ENCODE measurements at places on chromosomes 16 and 17.

- peak; percentile 51 for DNase-seq
Measured at GRCh38 chr16:85821390-85822135, 22.1 kb downstream of the COX4I1 start.

DNA sequence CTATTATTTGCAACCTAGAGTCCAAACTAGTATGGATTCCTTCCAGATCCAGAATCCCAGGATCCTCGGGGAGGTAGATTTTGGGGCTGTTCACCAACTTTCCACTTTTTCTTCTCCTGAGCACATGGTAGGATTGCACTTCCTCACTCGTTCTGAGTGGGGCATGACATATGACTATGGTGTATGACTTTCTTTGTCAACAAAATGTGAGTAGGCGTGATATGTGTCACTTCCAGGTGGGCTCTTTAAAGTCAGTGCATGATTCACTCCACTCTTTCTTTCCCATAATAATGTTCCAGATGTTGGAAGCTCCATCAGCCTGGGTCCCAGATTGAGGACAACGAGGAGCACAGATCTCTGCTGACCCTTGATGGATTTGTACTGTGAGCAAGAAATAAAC is 21.5 kb downstream of the IRX5 start:
- DNase-seq, result no peak

GRCh38 chr17:80337195-80337895 is 76.7 kb downstream of the RNF213 start:
- DNase-seq, result no peak

DNA sequence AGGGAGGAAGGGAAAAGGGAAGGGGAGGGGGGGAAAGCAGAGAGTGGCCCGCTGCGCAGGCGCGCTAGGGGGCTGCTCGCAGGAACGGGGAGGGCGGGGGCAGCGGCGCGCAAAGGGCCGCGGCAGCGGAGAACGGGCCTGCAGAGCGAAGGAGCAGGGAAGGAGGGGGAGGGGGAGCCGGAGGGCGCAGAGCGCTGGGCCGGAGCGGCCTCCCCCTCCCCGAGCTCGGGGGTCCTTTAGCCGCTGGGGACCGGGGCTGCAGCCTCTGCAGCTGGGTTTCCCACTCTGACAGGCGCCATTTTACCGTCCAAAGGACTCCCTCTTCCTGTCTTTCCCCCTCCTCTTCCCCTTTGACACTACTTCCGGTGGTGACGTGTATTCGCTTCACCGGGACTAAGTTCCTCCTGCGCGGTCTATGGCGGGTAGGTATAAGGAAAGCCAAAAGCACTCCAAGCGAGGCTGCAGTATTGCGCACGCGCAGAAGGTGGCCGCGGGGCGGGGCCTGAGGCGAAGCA is at the start of gene CTDNEP1:
TSS of gene CTDNEP1 (minus strand) at position 74 of the 515 bp plus-strand sequence. CDS start 438 bp downstream, outside the sequence.
- peak; percentile 95 for DNase-seq

DNA sequence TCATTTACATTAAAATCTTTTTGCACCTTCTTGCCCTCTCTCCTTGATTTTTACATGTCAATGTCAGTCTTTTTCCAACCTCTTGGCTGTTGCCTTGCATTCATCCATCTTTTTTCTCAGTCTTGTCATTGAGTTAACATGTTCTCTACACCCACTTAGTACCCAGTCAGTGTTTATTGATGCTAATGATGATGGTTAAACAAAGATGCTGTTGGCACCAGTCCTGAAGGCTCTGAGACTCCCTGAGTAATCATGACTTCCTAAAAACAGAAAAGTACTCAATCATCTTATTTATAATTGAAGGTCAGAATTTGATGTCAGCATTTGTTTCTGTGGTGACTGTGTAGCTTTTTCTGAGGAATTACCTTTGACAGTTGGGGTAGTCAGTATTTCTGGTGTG is 104.5 kb downstream of the NLK start:
- no peak for DNase-seq

GRCh38 chr16:76118344-76118743 is 158.9 kb upstream of the CNTNAP4 start:
- DNase-seq, result no peak

GRCh38 chr17:31564291-31564690 is 172.8 kb downstream of the RAB11FIP4 start:
- DNase-seq, result no peak

DNA sequence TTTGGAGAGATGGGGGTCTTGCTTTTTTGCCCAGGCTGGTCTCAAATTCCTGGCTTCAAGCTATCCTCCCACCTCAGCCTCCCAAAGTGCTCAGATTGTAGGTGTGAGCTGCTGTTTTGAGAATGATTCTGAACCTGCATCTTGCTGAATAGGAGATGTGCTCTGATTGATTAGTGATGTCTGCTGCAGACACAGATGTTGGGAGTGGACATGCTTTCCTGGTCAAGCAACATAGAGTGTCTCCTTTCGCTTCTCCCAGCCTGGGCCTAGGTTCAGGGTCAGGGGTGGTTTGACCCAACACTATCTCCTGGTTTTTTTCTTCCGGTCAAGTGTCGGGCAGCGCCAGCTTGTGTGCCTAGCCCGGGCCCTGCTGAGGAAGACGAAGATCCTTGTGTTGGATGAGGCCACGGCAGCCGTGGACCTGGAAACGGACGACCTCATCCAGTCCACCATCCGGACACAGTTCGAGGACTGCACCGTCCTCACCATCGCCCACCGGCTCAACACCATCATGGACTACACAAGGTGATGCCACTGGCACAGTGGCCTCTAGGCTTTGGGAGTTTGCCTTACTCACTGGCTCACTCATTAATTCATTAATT is 85.2 kb downstream of the ABCC6 start:
- DNase-seq, result no peak

GRCh38 chr16:65936096-65936495 is 430.4 kb upstream of the CDH5 start:
- DNase-seq, result no peak

- no peak for DNase-seq
Measured at GRCh38 chr17:61783556-61784304, 79.6 kb downstream of the BRIP1 start.

DNA sequence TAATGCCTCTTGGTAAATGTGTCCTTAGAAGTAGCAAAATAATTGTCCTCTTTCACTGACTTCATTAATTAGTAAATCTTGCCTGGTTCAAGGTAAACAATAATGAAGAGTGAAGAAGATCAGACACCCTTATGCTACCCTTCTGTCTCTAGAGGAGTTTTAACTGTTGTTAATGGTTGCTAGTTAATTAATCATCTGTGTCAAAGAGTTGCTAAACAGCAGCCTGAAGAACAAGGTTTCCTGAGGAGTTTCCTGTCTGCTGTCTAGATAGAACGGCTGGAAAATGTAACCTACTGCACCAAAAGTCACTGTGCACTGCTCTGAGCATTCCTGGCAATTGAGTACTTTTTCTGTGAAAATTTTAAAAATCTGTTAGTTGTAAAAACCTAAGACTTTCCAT is 131.3 kb downstream of the NLK start:
- DNase-seq, result no peak

DNA sequence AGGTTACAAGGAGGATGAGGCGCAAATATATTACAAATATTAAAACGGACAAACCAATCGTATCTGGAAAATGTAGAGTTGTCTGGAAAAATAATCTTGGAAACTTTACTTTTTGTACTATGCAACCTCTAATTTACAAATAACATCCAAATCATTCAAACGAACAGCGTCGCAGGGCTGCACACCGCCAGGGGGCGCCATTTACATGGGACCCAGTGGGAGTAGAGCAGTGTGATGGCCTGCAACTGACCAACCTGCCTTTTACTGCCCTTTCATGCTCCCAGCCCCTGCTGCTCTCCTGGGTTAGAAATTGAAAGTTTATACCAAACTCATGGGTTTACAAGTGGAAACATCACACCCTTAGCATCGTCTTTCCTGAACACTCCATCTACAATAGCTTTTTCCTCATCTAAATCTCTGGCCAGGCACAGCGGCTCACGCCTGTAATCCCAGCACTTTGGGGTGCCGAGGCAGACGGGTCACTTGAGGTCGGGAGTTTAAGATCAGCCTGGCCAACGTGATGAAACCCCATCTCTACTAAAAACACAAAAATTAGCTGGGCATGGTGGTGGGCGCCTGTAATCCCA is 10.0 kb downstream of the PITPNC1 start:
- no peak for DNase-seq

DNA sequence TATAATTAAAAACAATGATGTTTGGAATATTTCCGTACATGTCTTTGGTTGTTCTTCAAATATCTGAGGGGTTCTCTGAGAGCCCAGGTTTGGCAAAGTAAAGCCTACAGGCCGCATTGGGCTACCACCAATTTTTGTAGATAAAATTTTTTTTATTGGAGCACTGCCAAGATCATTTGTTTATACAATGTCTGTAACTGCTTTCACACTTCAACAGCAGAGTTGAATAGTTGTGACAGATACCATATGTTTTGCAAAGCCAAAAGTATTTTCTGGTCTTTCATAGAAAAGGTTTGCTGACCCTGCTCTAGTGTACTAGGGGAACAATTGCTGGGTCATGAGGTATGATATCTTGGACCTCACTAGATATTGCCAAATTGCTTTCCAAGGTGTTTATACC is 10.5 kb downstream of the PPM1D start:
- no peak for DNase-seq

- DNase-seq, result no peak
Measured at GRCh38 chr16:49809062-49809461, 46.9 kb downstream of the ZNF423 start.

DNA sequence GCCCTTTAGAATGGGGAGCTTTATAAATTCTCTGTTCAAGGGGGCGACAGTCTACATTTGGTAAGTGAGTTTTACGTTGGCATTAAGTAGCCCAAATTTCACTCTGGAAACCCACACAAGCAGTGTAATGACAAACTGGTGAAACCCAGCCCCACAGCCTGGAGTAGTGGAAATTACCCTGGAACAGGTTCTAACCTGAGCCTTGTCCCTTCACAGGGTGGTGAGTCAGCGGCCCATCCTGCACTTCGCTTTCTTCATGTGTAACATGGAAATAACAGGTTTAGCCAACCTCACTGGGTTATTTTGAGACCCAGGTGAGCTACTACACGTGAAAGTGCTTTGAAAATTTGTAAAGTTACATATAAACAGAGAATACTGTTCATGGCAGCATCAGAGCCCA is 3.5 kb upstream of the TLCD3A start:
- no peak for DNase-seq

GRCh38 chr17:1648173-1648962 is 1.3 kb downstream of the RILP start:
- no peak for DNase-seq

DNA sequence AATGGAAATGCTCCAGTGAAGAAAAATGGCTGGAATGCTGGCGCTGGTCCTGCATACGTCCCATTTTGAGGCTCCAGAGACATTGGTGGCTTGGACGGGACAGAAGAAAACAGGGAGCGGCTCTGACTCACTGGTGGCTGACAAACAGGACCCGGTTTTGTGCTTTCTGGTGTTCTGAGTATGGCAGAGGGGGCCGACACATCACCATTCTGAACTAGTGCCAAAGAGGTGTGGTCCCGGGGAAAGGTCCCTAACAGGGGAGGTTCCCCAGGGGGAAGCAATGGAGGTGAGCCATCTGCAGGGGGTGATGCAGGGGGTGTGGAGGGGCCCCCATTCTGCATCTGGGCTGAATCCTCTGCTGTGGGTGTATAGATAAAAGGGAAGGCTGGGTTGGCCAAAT is 8.3 kb downstream of the ANKRD40 start:
- DNase-seq, result no peak

DNA sequence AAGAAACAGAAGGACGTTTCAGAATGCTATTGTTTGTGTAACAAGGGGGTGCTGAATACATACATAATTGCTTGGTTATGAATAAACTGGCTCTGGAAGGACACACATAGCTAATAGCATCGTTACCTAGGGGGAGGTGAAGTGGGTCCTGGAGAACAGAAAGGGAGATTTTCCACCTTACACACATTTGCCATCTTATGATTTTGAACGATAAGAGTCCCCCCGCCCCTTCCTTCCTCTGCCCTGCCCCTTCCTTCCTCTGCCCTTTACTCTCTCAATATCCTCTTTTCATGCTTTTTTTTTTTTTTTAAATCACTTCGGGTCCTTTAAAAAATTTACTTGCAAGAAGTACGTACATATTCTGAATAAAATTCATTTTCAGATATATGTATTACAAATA is 902 bp upstream of the DHRS7B start:
- DNase-seq, result no peak

- DNase-seq, result no peak
Measured at GRCh38 chr16:57341062-57341440, 17.5 kb upstream of the CCL22 start.

DNA sequence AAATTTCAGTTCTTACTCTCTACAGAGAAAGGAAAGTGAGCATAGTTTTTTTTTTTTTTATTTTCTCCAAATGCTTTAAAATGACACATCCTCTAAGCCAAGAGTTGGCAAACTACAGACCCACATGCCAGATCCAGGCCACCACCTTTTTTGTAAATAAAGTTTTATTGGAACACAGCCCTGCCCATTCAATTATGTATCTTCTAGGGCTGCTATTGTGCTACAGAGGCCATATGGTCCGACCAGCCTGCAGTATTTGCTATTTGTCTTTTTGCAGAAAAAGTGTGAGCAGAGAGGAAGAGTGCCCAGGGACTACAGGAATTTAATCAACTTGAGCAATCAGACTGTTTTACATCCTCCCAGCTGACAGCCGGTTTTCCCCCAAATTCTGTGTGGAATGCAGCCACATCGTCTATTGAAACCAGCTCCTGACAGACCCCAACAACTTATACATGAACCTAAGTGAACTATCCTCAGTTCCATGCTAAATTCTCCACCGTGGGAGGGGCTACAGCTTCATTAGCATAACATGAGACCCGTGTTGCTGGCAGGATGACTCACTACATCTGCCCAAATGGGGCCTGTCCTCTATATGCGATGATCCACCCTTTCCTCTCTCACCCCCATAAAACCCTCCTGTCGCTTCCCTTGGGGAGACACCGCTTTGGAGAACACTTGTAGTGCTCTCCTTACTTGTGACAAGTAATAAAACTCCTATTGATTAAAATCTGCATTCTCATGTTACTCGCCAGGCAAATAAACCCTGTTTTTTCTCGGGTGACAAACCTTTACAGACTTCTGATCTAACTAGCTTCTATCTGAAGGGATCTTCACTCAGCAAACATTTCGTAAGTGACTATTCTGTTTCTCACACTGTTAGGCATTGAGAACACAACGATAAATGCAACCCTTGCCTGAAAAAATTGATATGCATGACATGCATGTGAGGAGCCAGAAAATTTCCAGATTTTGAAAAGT is 149.4 kb upstream of the HS3ST3A1 start:
- DNase-seq, result no peak

- DNase-seq, result no peak
Measured at GRCh38 chr17:75979705-75980187, 706 bp downstream of the TEN1 start.
